Breast epithelium (tissue), 4 donors: ENCODE measurements at places on chromosomes 1 and 21. TPM values are rescaled to one million over a fixed set of nuclear protein-coding genes. Genes with fewer than 3 reads are reported as not detected.

DNA sequence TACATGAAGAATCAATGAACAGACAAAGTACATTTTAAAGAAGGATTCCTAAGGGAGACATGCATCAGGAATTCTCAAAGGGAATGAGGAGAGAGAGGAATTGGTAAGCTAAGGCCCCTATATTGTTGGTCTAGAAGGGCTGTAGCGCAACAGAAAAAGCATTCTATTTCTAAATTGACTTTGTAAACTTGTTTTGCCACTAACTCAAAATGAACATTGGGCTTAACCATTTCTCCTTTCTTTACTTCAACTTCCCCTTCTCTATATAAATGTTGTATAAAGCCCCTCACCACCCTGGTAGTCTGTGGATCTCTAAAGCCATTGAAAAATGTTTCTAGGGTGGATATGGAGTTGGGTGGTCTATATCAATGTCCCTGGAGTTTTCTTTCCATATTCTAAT, 20.4 kb upstream of the OR6N2 start:
- no peak for DNase-seq

GRCh38 chr1:197982256-197982655, 65.1 kb downstream of the LHX9 start:
- no peak for DNase-seq

- no peak for DNase-seq
Observed at GRCh38 chr1:241944300-241944699, 13.3 kb upstream of the BECN2 start.

GRCh38 chr1:156401041-156401574, 32.1 kb downstream of the RHBG start:
- DNase-seq = no peak

DNA sequence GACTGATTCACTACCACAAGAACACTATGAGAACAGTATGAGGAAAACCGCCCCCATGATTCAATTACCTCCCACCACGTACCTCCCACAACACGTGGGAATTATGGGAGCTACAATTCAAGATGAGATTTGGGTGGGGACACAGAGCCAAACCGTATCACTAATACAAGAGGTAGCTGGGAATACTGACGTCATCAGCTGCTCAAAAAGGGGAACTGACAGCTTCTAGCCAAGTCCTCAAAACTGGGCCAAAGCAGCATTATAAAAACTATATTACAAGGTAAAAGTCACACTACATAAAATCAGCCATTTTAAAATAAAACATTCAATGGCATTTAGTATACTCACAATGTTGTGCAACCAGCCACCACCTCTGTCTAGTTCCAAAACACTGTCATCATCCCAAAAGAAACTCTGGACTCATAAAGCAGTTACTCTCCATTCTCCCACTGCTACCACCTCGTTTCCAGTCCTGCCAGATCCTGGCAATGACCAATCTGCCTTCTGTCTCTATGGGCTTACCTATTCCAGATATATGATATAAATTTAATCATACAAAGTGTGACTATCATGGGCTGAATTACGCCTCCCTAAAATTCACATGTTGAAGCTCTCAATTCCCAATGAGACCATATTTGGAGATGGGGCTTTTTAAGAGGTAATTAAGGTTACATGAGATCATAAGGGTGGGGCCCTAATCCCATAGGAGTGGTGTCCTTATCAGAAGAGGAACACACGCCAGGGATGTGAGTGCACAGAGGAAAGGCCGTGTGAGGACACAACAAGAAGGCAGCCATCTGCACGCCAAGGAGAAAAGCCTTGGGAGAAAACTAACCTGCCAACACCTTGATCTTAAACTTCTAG, 192.1 kb downstream of the SETD4 start:
- no peak for DNase-seq

DNA sequence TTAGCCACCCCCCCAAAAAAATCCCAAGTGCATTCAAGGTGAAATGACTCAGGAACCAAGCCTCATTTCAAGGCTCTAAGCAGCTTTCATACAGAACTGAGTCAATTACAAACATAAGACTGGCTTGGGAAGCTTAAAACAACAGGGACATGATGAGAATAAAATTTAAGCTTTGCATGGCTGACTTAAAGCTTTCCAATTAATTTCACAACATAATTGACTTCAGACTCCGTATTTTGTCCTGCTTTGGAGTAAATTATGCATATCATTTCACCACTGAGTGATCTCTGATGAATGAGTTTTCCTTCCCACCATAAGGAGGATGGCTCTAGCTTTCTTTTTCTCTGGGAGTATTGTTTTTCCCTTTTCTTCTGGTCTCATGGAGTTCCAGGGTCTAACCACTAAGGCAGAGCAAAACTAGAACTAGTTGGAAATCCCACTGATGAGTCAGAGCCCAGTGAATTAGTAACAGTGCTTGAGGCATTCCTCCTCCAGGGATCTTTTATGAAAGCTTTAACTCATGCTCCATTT, 72.8 kb downstream of the XCL2 start:
- no peak for DNase-seq

DNA sequence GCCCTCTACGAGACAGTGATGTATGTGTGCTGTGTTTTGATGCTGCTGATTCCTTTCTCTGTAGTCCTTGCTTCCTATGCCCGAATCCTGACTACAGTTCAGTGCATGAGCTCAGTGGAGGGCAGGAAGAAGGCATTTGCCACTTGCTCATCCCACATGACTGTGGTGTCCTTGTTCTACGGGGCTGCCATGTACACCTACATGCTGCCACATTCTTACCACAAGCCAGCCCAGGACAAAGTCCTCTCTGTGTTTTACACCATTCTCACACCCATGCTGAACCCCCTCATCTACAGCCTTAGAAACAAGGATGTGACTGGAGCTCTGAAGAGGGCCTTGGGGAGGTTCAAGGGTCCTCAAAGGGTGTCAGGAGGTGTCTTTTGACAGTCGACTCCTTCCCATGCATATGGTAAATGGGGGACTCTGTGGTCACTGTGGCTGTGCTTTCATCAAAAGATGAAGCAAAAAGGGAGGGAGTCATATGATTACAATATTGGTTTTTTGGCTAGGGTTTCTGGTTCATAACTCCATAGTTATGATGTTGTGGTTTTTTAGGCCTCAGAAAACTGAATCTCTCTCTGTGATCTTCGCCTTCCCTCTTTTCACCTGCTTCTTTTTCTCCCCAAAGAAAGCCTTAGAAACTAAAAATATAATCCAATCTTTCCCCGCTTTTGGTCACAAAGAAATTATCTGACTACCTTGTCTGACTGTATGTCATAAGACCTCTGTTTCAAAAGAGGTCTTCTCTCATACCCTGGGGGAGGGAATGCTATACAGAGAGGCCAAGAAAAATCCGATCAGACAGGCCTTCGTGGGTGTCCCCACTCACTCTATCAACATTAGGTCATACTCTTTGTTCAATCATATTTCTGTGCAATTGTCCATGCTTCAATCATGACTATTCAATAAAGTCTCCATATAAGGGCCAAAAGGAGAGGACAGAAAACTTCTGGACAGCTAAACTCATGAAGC, 4.2 kb downstream of the OR2T1 start:
- DNase-seq = no peak

DNA sequence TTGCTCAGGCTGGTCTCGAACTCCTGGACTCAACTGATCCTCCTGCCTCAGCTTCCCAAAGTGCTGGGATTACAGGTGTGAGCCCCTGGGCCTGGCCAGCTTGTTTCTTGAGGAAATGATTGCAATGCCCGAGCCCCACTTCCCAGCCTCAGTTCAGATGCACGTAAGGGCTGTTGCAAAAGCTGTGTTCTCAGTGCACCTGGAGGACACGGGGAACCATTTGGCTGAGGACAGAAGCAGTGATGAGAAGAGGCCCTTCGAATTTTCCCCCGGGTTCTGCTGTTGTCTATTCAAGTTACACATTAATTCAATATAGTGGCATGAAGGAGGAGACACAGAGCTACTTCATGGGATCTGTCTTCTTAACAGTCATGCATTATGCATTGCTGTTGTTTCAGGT, 78.8 kb upstream of the WDR26 start:
- no peak for DNase-seq

DNA sequence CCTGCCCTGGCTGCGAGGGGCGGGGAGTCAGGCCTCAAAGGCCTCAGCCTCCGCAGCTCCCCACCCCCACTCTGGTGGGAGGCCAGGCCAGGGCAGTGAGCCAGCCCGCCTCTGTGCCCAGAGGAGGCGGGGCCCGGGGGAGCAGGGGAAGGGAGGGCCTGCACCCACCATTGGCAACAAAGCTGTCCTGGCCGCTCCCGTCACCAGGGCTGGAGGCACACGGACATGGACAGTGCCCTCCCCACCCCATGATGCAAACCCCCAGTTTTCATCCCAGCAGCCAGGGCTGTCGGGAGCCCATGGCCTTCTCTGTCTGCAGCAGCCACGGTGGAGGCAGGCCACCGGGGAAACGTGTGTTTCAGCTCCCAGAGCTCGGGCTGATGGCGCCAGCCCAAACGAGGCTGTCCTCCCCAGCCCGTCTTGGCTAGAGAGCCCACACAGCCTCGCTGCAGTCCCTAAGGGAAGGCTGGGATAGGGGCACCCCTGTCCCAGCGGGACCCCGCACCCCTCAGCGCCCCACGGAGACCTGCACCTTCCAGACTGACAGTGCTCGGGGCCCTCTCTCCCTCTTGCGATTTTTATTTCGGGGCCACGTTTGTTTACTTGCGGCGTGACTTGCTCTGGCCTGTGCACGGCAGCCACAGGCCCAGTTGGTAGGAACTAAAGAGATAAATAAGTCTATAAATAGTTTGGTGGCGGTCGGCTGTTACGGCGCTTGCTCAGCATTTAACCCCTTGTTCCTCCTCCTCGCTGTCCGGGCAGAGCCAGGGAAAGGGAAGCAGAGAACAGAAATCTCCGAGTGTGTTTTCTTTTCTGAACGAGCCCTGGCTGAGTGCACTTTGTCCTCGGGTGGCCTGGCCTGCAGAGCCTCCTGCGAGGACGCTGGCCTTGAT, 101.8 kb downstream of the PRDM16 start:
- DNase-seq = peak; percentile 62

DNA sequence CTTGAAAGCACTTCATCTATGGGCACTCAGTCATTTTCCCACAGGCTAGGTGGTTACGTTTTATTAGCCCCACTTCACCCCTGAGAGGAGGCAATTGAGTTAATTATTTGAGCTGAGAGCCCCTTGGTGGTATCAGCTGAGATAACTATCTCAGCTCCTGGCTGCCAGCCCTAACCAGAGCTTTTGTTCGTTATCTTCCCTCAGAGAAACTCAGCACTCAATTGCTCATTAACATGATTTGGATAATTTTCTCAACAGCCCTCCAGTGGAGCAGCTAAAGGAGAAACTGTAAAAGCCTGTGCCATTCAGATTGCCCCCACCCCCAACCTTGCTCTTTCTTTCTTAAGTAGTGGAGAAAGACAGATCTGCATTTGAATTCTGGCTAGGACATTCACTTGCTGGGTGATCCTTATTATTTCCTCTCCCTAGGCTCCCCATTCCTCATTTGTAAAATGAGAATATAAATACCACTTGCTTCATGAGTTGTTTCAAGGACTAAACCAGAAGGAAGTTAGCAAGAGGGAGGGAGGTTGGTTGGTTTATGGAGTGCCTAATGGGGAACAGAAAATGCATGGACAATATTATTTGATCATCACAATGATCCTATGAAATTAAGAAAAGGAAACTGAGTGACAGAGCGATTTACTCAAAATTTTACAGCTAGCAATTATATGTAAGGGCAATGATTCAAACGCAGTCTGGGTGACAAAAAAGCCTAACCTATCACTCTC, 218.7 kb upstream of the FGGY start:
- no peak for DNase-seq

DNA sequence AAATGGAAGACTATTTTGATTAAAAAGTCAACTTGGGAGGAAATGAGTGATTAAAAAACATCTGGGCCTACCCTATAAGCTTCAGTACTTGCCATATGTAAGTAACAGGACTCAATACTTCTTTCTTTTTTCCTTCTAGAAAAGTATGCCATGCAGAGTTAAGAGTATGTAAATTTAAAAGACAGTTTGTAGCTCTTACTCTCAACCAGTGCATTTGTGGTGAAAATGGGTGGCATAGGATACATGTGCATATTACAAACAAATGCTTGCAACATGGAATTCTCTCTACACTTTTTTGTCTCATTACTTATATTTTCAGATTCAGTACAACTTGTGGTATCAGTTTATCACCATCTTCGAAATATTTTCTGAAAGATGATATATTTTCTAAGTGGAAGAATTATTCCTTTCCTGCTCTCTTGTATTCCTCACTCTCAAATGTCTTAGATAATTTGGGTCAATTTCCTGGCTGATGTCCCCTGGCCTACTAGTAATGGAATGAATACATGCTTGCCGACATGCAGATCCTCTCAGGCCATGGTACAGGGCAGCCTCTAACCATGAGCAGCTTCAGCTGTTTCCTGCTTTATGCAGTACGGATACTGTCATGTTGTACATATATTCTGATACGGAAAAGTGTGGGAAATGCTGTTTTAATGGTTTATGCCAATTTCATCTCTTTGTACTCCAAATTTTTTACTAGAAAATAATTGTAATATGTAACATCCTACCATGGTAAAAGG, 81.4 kb upstream of the ZNF326 start:
- no peak for DNase-seq

DNA sequence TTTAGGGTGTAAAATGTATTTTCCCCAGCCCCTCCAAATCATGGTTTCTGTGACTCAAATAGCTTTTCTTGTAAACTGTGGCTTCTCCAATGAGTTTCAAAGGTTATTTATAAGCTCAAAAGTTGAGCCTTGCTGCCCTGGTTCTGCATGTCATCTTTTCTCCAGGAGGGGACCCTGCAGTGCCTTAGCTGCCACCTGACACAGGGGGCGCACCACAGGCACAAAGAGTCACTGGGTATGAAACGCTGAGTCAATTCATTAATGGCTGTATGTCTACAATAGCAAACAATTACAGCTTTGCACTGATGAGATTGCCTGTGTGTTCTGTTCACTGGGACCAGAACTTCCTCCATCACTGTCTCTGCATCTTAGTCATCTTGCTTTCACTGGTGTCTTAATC, 100.8 kb downstream of the PCP4 start:
- DNase-seq = no peak

DNA sequence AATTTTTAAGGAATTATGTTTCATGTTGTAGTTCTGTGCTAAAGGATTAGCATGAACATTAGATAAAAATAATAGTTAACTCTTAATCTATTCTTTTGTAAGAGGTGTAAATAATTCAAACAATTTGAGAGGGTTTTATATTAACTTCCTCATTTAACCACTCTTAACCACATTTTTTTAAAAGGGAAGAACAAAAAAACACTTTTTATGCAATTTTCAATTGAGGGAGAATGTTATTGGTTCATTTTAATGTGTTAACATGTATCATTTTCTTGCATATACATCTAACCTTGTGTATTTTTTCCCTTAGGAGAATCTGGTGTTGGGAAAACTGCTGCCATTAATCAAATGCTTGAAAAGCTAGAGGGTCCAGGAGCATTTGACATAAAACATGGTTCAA, 169.0 kb downstream of the LBR start:
- DNase-seq = no peak

- no peak for DNase-seq
Observed at GRCh38 chr1:91924146-91924545, 25.1 kb upstream of the BRDT start.

Gene BRDT
- total RNA-seq = not detected

Gene LMX1A
- not detected for total RNA-seq

Gene FMO1
- total RNA-seq = 4.3 TPM

Gene THEM5
- not detected for total RNA-seq

Gene EXTL1
- not detected for total RNA-seq
